ENCODE measurements at places on chromosomes 11 and 22. TPM values are rescaled to one million over a fixed set of nuclear protein-coding genes. Genes with fewer than 3 reads are reported as not detected.

TTC36 gene
- total RNA-seq = 3.2 TPM

C22orf42 gene
- not detected for total RNA-seq

IL18 gene
- total RNA-seq = 0.33 TPM

MAJIN gene
- 0.17 TPM for total RNA-seq

OR8G1 gene
- total RNA-seq = not detected

RBM4 gene
- 125 TPM for total RNA-seq

RGL4 gene
- not detected for total RNA-seq

ZNF280B gene
- 0.68 TPM for total RNA-seq

OR52I2 gene
- not detected for total RNA-seq

DLG2 gene
- total RNA-seq = 0.51 TPM

BRSK2 gene
- total RNA-seq = 0.51 TPM

SLC5A12 gene
- not detected for total RNA-seq

SAA2 gene
- total RNA-seq = 2.0 TPM

POTEH gene
- not detected for total RNA-seq

KRTAP5-11 gene
- not detected for total RNA-seq

NCR3LG1 gene
- 2.7 TPM for total RNA-seq

FAM181B gene
- total RNA-seq = 0.05 TPM

GSTP1 gene
- 1,138 TPM for total RNA-seq

All from dermis blood vessel endothelial cell (primary cell).